ENCODE measurements at places on chromosomes 11 and 22.

GRCh38 chr11:6681949-6682348 is 1.2 kb downstream of the MRPL17 start:
- no peak for DNase-seq

DNA sequence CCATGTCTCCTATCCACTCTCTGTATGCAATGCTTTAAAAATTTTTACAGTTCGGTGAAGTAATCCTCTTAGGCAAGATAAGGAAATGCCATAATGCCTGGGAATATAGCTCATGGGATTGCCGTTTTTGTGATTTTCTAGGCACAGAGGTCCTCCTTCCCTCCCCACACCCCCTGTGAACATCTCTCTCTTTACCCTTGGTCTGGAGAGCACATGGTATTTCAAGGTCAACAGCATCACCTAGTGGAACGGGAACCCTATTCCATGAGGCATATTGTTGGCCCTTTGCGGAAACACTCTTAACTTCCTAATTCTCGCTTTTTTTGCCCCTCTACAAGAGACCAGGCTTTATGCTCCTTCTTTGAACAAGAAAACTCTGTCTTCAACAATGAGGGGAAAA is 8.8 kb downstream of the NXPE4 start:
- no peak for DNase-seq

DNA sequence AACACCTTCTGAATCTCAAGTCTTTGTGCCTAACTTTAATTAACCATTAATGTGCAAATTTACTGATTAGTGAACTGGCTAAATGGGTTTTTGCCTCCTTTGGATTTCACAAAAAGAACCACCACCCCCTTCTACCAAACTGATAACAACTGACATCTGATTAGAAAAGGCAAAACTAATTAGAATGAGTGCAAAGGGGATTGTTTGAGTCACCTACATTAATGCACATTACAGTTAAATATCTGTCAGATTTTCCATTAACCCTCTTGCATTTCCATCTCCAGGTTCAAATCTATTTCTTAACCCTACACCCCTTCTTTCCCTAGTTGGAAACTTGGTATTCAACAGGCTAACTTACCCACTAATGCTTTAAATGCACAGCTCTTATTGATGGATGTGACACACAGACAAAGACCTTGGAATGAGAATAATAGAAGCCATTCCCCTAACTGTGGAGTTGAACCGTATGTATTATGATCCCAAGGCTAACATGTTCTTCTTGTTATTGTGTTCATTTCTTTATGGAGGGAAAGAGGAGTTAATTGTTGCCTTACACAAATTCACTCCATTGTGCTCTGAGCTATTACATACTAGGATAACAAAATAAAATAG is 161.5 kb upstream of the MTMR2 start:
- no peak for DNase-seq

GRCh38 chr11:110712659-110713448 is 617 bp upstream of the ARHGAP20 start:
- no peak for DNase-seq

All from activated T-cell treated with anti-CD3 and anti-CD28 coated beads, Interleukin-2, amount 50 U/mL, for 1 hour (primary cell).